ENCODE measurements at places on chromosomes 16 and 17. TPM values are rescaled to one million over a fixed set of nuclear protein-coding genes. Genes with fewer than 3 reads are reported as not detected.

ACAP1 gene
- total RNA-seq, result 6.2 TPM

ZNF19 gene
- total RNA-seq, result 13.4 TPM

ZPBP2 gene
- total RNA-seq, result not detected

PKMYT1 gene
- total RNA-seq, result 8.2 TPM

BAHCC1 gene
- 34.8 TPM for total RNA-seq

GAST gene
- total RNA-seq, result not detected

TRIM72 gene
- total RNA-seq, result 7.6 TPM

MARVELD3 gene
- 1.9 TPM for total RNA-seq

KRTAP17-1 gene
- total RNA-seq, result not detected

GPR179 gene
- total RNA-seq, result 10.4 TPM

NLRC5 gene
- 7.0 TPM for total RNA-seq

GAS2L2 gene
- total RNA-seq, result 0.33 TPM

KRT33B gene
- not detected for total RNA-seq

PLCG2 gene
- total RNA-seq, result 10.2 TPM

NQO1 gene
- 14.5 TPM for total RNA-seq

CSH2 gene
- not detected for total RNA-seq

B3GNT9 gene
- total RNA-seq, result 26.2 TPM

CCT6B gene
- 4.5 TPM for total RNA-seq

CA4 gene
- 10.4 TPM for total RNA-seq

DLX4 gene
- total RNA-seq, result not detected

TERF2IP gene
- total RNA-seq, result 167 TPM

B4GALNT2 gene
- not detected for total RNA-seq

CCL15 gene
- total RNA-seq, result not detected

TRAPPC2L gene
- 25.8 TPM for total RNA-seq

MMP28 gene
- total RNA-seq, result 4.2 TPM

CDK5R1 gene
- 39.2 TPM for total RNA-seq

HP gene
- 0.55 TPM for total RNA-seq

AKAP10 gene
- 43.1 TPM for total RNA-seq

MYCBPAP gene
- 0.88 TPM for total RNA-seq

RFWD3 gene
- total RNA-seq, result 26.7 TPM

GCGR gene
- total RNA-seq, result 0.27 TPM

CD300E gene
- total RNA-seq, result not detected

KCNJ18 gene
- total RNA-seq, result not detected

Measured in camera-type eye (tissue), 1 donor.